ENCODE measurements at places on chromosomes 3 and 15.

DNA sequence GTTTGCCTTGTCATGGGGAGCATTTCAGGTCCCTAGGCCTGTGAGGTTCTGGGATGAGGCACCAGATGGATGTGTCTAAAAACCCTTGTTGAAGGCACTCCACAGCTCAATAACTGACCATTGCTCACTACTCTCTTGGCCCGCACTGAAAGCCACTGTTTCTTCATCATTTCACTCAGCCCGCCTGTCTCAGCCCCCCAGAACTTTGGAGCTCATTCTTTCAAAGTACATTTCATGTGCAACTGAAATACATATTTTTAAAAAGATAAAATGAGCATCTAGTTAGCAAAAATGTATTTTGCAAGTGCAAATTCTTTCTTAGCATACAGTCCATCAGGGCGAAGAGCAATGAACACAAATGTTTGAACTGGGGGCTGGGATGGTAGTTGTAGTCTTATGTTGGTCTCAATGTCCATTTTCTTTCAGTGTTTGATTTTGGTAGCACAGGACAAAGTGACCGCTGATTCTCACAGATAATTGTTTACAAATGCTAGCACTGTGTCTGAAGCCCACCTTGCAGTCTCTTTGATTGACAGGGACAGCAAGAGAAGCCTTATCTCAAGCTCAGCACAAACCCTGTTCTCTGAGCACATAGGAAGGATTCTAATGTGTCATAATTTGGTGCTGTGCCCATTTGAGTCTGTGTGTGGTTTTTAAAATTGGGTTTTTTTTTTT lies 19.6 kb downstream of the HEMK1 start:
- no peak for DNase-seq

DNA sequence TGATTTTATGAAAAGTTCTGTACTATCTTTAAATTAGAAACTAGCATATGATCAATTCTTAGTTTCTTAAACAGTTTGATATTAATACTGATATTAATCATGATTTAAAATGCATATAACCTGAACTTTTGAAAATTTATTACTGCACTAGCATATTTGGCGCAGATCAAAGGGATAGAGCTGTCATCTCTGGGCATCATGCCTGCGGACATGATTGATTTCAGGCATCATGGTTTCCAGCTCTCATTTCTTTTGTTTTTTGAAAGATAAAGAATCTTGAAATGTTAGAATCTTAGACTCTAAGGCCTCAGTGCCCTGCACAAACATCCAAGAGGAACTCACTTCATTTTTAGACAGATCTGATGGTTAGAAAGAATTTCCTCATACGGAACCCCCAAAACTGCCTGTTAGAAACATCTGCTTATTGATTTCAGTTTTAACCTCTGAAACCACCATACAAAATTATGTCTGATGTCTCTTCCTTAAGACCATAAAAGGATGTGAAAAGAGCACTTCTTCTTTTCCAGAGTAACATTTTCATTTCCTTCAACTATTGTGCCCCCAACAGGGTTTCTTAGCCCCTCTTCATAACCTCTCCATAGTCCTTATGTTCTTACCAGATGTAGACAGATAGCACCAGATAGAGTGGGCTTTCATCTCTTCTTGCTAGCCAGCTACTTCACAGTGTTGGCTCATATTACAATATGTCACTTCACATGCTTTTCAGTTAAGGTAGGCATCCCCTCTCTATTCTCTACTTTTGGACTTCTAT lies 110.8 kb downstream of the BBX start:
- peak; percentile 2 for DNase-seq

- DNase-seq = no peak
These were observed 95.3 kb downstream of the IGF2BP2 start for GRCh38 chr3:185729337-185730055.

- DNase-seq = no peak
These were observed 24.4 kb upstream of the FAM81A start for GRCh38 chr15:59413577-59413976.

DNA sequence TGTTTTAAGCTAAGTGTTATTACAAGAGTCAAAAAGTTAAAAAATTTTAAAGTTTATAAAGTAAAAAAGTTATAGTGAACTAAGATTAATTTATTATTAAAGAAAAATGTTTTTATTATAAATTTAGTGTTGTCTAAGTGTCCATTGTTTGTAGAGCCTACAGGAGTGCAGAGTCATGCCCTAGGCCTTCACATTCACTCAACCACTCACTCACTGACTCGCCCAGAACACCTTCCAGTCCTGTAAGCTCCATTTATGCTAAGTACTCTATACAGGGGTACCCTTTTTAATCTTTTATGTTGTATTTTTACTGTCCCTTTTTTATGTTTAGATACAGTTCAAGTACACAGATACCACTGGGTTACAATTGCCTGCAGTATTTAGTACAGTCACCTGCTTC lies 37.2 kb downstream of the EEFSEC start:
- DNase-seq = no peak

GRCh38 chr15:70093070-70093469 lies 4.6 kb downstream of the TLE3 start:
- no peak for DNase-seq

DNA sequence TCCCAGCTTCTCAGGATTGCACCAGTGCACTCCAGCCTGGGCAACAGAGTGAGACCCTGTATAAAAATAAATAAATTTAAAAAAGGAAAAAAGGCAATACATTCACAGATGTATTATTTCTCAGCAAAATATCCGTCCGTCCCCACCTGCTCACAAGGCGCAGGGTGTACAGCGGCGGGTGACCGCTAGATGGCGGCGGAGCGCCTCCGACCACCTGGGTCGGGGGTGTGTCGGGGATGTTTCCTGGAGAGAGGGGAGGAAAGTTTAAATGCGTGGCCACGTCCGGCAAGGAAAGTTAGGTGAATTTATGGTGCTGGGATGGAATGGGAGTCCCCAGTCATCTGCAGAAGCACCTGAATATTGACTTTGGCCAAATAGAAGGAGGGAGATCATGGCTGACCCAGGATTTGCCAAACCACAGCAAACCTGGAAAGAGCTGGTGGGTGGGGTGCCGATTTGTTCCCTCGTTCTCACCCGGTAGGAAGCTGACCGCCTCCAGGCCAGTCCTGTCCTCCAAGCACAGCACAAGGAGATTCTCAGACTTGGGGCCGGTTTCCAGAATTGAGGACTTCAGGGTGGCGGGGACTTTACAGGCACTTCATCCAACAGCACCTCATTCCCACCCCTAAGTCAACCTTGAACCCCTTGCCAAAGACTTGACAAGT lies 88.3 kb downstream of the TMEM266 start:
- DNase-seq = peak; percentile 71

DNA sequence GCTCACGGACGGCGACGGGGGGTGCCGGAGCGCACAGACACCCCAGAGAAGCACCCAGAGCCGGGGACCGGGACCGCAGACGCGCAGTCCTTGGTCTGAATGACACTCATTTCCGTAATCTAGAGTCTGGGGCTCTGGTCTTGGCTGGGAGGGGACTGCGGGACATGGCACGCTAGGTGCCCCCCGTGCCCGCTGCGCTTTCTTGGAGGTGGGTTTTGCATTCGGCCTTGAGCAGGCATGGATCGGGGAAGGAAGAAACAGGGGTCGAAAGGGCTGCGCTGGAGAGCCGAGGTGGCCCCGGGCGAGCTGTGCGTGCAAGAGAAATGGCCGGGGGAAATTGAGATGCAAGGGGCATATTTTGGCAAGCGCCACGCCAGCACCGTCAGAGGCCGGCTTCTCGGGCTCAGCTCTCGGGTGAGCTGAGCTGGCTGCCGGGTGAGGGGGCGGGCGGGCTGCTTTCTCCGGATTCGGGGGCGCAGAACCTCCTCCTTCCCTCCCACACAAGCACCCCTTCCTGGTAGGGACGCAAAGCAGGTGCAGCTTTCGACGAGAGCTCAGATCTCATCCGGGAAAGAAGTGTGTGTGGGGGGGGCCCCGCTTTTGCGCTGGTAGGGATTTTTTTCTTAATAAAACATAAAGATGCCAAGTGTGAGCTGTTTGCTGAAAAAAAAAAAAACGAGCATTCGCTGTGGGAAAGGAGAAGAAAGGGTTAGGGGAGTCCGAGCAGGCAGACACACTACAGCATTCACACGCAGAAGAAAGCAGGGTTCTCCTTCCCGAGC lies 963 bp upstream of the NTRK3 start:
- DNase-seq = no peak

- DNase-seq = no peak
These were observed 52.1 kb upstream of the NANOGP8 start for GRCh38 chr15:35137190-35137574.

DNA sequence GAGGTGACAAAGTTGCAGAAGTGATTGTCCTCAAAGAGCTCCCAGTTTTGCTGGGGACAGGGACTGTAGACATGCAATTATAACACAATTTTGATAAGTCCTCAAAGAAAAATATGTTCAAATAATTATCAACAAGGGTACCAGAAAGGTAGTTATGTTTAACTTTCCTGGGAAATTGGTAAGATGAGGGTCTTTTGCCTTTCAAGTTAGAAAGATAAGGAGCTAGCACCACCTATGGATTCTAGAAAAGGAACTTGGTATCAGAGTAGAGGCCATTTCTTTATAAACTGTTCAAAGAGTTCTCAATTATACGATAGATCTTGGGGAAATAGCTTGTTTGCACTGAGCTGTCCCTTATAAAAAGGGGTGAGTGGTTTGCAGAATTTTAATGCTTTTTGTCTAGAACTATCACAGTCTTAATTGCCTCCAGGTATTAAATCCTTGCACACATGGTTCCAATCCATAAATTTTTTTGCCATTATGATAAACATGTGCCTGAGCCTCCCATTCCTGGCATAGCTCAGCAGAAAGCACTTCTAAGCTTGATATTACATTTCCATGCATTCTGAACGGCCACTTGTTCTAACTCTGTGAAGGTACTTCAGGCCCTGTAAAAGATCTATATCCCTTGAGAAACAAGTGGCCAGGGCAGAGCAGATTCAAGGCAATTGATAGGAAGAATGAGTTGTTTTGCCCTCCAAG lies 247.5 kb upstream of the LRIG1 start:
- DNase-seq = no peak

GRCh38 chr15:73918784-73919183 lies 7.5 kb upstream of the LOXL1 start:
- no peak for DNase-seq

DNA sequence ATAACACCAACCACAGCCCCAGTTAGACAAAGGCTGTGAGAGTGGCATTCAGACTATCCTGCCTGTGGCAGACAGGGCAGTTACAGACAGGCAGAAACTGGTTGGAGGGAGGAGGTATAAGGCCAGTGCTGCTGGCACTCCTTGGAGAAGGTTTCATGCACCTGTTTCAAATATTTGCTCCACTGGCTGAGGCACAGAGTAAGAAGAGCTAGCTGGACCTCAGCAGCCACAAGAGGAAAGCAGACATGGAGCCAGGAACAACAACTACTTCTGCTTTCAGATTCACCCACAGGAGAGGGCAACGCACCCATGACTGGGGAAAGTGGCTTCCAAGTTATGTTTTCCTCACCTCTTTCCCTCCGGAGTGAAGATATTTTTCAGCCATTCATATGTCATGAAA lies 11.5 kb upstream of the PRKAR2A start:
- DNase-seq = no peak

- DNase-seq = no peak
These were observed 9.1 kb downstream of the LINS1 start for GRCh38 chr15:100592898-100593297.

DNA sequence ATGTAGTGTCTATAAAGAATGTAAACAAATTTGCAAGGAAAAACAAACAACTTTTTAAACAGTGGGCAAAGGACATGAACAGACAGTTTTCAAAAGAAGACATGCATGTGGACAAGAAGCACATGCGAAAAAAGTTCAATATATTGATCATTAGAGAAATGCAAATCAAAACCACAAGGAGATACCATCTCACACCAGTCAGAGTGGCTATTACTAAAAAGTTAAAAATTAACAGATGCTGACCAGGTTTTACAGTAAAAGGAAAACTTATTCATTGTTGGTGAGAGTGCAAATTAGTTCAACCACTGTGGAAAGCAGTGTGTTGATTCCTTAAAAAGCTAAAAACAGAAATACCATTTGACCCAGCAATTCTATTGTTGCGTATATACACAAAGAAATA lies 47.1 kb upstream of the LSAMP start:
- DNase-seq = no peak

- no peak for DNase-seq
These were observed 4.0 kb downstream of the TRAT1 start for GRCh38 chr3:108826309-108827187.

- DNase-seq = no peak
These were observed 12.9 kb downstream of the OR5AC2 start for GRCh38 chr3:98099848-98100247.

DNA sequence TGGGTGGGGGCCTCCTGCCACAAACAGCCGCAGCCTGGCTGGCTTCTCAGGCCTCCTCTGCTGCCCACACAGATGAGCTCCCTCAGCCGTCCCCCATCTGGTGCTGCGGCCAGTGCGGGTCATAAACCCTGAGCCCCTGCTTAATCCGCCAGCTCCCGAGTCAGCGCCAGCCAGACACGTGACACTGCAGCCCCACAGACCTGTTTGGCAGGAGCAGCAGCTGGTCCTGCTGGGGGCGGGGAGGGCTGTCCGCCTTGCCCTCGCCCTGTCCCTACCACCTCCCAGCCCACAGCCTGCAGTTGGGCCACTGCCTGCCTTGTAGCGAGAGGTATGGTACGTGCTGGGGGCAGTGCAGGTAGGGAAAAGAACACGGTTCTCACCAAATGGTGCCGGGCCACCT lies 86.2 kb downstream of the IQSEC1 start:
- no peak for DNase-seq

DNA sequence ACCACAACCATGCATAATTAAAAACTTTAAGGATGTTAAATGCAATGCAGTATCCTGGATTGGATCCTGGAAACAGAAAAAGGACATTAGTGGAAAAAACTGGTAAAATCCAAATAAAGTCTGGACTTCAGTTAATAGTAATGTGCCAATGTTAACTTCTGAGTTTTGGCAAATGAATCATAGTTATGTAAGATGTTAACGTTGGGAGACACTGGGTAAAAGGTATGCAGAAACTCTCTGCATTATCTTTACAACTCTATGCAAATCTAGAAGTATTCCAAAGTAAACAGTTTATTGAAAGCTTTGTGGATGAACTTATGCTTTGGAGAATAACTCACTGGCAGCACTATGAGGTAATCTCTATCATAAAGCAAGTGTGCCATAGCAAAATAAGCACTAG lies 357.4 kb downstream of the RORA start:
- DNase-seq = no peak

GRCh38 chr3:127264794-127265514 lies 22.9 kb downstream of the PRR20G start:
- DNase-seq = no peak

DNA sequence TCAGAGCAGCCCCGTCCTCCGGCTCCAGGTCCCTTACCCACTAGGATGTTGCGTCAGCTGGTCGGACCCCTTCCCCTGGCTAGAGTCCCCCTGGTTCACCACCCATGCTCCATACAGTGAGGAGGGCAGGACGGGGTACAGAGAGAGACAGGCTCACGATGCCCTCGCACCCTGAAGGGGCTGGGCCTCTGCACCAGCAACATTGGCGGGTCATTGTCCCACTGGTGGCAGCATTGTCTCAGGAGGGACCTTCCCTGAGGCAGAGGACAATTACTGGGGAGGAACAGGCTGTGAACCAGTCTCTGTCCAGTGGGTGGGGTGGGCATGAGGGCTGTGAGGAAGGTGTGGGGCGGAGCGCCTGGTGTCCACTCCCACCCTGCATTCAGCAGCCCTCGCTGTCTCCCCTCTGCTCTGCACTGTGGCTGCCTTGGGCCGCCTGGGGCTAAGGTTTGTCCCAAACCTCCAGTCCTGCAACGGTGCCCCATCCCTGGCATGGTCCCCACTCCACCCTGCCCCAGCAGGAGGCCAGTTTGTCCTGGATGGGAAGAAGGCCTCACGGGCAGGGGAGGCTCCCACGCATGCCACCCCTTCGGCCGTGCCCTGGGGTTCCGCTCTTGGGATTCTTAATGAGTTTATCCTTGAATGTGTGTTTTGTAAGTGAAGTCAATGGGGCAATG lies 48.0 kb upstream of the KLF13 start:
- DNase-seq = no peak

- no peak for DNase-seq
These were observed 102.0 kb upstream of the DAZL start for GRCh38 chr3:16707260-16707659.

Measured in GM12892 (cell line).